Central memory CD8-positive, alpha-beta T cell (primary cell): ENCODE measurements at places on chromosomes 11 and 22.

DNA sequence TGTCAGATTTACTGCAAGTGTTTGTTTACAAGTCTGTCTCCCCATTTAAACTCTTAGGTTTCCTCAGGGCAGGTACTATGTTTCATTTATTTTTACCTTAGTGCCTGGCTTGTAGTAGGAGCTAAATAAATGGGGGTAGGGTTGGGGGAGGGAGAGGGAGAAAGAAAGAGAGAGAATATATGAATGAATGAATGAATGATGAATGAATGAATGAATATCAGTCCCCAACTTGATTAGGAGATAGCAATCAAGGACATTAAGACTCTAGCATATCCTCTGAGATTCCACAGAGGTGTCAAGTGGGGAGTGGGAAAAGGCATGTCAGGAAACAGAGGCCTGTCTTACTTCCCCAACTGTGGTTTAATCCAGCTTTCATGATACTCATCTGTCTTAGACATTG is 83.2 kb downstream of the ME3 start:
- no peak for DNase-seq

DNA sequence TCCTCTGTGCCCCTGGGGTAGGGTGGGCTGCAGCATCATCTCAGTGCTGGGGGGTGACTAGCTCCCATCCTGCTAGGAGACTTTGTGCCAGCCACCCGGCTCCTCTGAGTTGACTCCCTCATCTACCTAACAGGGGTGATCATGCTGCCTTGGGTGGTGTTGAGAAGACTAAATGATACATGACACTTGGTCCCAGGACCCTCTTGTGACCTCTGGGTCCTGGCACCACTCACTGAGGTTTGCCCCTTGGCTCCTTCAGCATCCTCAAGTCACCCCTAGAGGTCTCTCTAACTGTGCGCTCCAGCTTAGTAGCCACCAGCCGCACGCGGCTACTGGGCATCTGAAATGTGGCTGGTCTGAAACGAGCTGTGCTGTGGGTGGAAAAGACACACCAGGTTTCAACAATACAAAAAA is 72.1 kb downstream of the LRRC32 start:
- DNase-seq = no peak

GRCh38 chr11:75440960-75441803 is 8.2 kb upstream of the KLHL35 start:
- DNase-seq = no peak

GRCh38 chr11:3840870-3841425 is at the start of gene RHOG:
TSS of gene RHOG (minus strand) at chr11:3840959. CDS start at chr11:3828138, 12,821 bp downstream.
- no peak for DNase-seq

- no peak for DNase-seq
Observed at GRCh38 chr22:41286639-41287091, 678 bp upstream of the RANGAP1 start.

DNA sequence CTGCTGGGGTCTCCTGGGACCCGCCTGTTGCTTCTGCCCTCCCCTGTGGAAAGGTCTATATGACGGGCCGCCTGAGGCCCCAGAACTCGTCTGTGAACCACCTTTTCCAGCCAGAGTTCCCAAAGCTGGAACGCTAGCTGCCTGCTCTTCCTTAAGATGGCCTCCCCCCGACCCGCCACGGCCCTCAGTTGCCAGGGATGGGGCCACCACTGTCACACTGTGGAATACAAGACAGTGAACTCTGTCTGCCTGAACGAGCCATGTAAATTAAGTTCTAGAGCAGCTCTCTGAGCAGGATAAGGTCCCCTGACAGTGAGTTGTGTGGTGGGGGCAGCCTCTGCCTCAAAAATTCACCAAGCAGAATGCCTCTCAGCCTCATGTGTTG is 10.3 kb downstream of the CHADL start:
- DNase-seq = no peak

DNA sequence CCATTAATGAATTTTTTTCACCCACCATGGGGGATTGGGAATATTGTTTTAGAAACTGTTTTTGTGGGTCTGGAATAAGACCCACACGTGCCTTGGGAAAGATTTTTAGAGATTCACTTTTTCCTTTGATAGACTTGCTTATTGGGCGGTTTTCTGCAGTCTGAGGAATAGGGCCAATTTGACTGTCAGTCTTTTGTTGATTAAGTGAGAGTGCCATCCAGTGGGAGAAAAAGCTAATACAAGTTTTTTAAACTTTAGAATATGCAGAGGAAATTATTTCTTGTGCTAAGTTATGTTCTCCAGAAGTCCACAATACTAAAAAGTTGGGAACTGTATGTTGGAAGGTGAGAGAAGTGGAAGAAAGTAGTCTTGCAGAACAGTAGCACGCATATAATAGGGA is 56.1 kb downstream of the PRMT3 start:
- no peak for DNase-seq

DNA sequence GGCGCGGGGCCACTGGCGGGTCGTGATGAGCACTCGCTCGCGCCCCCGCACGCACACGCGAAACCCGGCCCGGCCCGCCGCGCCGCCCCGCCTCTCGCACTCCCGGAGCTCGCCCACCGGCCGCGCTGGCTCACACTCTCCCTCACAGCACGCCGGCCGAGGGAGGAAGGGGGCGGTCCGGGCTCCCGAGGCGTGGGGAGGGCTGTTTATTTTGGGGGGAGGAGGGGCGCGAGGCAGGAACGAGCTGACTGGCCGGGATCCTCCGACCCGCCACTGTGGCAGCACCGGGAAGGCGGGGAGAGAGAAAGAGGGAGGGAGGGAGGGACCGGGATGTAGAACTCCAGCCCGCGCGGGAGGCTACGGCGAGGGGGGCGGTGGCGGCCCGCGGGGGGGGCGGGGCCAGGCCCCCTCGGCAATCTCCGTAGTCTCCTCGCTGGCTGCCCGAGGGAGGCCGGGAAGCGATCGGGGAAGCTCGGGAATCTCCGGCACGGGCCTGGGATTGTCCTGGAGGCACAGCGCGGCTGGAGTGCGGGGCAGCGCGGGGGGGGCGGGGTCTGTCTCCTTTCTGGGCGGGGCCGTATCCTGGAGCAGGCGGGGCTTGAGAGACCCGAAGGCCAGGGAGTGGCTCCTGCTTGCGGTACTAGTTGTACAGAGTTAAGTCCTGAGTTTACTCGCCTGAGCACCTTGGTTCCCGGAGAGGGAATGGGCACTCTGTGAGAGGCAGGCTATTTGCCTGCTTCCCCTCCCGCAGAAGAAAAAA is at the start of gene RBFOX2:
TSS of gene RBFOX2 (minus strand) at position 179 of the 760 bp plus-strand sequence. CDS start 399 bp downstream, outside the sequence.
- peak; percentile 19 for DNase-seq

DNA sequence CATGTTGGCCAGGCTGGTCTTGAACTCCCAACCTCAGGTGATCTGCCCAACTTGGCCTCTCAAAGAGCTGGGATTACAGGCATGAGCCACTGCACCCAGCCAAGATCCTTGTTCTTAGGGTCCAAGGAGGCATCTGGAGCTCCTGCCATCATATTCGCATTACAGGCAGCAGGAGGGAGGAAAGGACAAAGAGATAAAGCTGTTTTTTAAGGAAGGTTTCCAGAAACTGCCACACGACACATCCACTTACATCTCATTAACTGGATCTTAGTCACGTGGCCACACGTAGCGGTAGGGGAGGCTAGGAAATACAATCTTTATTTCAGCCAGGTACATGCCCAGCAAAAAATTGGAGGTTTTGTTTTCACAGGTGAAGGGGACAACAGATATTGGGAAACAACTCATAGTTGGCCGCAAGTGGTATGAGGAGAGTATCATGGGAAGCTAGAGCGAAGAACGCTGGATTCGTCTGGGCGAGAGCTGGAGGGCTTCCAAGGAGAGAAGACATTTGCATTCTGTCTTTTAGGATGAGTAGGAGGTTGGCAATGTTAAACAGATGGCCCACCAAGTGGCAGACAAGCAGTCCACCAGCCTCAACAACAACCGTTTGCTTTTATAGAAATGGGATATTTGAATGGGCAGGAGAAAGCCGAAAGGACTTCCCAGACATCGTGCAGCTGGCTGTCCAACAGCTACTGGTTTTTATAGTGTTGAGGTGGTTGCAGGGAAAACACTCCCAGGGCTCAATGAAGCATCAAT is 39.2 kb upstream of the DMC1 start:
- DNase-seq = no peak

GRCh38 chr11:115930886-115931547 is 426.8 kb upstream of the CADM1 start:
- DNase-seq = no peak

DNA sequence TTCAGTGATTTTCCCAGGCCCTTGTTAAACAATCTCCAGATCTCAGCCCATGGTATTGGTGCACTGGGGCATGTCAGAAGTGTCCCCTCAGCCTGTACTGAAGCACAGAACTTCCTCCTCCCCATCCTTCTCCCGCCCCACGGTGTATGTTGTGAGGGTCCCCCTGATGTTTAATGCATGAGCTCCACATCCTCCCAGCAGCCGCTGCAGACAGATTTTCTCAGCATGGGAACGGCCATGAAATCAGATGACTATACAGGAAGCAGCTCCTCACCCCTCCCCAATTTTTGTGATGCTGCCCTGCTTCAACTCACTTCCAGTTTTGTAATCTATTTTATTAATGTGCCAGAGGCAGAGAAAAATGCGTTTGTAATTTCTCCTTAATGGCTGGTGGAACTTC is 406.0 kb downstream of the MIAT start:
- no peak for DNase-seq

- DNase-seq = no peak
Observed at GRCh38 chr11:114196997-114197703, 99.0 kb upstream of the NNMT start.

GRCh38 chr22:27480487-27480886 is 321.1 kb downstream of the MN1 start:
- DNase-seq = no peak

DNA sequence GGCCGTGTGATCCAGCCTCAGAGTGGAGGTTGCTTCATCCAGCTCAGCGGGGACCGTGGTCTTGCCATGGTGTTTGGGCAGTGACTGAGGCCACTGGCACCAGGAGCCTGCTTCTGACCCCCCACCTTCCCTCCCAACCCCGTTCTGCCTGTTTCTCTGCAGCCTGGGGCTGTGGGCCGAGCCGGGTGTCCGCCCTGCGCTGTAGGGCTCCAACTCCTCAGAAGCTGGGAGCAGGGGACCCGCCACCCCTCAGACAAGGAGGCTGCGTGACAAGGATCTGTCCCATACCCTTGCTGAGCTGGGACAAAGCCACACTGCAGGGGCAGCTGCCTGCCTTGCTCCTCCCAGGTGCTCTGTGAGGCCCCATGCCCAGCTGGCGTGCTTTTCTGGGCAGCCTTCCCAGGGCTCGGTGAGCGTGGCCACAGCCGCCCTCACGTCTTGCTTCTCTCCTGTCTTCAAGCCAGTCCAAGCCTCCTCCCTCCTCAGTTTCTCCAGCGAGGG is 11.7 kb upstream of the ARFGAP3 start:
- DNase-seq = no peak

DNA sequence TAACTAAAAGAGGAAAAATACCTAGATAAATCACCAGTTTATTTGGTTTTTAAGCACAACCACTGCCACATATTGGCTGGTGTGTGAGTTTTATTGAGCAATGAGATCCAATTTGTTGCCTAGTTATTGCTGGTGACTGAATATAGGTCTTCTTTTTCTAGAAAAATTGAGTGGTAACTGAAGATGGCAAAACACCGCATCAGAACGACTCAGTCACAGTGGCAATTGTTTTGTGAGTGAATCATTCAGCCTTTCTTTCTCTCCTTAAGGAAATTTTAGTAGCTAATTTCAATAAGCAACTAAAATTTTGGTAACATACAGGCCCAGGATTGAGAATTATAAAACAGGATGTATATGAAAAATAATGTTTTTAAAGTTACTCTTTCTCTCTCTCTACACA is 533.0 kb downstream of the KCNA4 start:
- no peak for DNase-seq

- no peak for DNase-seq
Observed at GRCh38 chr11:43639920-43640319, 40.6 kb upstream of the HSD17B12 start.

- no peak for DNase-seq
Observed at GRCh38 chr11:60710482-60710881, 11.1 kb downstream of the MS4A8 start.

GRCh38 chr11:32034680-32035079 is 56.2 kb upstream of the RCN1 start:
- no peak for DNase-seq

DNA sequence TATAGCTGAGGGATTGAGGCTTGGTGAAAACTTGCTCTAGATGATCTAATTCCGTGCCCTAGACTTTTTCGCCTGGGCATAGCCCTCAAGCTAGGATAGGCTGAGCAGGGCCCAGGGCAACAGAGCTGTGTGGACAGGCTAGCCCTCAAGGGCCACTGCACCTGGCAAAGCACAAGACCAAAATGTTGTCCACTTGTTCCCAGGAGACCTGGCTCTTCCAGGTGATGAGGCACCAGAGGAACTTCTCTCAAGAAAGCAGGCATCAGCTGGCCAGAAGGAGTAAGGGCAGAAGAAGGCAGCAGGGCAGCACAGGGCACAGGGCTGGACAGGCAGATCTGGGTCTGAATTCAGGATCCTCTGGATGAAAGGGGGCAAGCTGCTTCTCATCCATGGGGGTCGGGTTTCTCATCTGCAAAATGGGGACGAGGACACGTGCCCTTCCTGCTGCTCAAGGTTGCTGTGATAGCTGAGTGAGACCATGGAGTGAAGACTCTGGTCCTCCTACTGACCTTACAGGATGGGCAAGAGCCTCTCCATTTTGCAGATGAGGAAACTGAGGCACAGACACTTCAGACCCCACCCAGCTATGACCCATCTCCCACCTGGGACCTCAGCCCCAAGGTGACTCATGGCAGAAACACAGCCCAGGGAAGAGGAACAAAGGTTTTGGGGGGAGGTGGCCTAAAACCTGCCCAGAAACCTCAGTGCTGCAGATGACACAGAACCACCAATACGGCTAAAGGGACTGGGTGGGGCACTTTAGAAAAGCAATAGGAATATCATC is 42.2 kb upstream of the PRDM11 start:
- no peak for DNase-seq

- DNase-seq = peak; percentile 46
Observed at GRCh38 chr22:37633625-37634416, 5.6 kb upstream of the SH3BP1 start.

DNA sequence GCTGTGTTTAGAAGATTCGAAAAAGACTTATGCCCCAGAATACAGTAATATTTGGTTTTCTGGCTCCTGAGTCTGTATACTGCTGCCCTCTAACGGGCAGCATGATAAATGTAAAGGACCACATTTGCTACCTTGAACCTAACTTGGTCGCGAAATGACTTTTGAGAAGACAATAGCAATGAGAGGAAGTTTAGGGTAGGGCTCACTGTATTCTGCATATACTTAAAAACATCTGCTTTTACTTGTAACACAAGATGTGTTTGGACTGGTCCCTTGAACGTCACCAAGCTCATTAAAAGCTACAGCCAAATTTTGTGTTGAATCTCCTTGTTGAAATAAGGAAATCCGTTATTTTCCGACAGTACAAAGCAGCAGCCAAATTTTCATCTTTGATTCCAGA is 309.1 kb downstream of the SWAP70 start:
- no peak for DNase-seq

GRCh38 chr11:70720281-70720680 is 322.0 kb downstream of the CTTN start:
- DNase-seq = no peak

DNA sequence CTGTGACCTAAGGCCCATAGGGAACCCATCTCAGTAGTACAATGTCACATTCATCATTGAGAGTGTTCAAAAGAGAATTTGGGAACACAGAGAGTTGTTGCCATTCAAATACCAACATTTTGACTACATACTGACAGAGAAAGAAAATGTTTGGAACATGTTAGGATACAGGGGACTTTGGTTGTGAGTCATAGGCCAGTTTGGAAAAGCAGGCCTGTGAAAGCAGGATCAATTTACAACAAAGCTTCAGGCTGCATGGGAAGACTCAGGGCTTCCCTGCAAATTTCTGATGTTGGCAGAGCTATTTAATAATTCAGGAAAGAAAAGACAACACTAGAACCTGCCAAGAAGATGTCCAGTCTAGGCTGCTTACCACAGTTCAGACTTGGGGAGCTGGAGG is 374 bp downstream of the NLRP10 start:
- DNase-seq = no peak
